ENCODE measurements at places on chromosomes 3 and 15.

DNA sequence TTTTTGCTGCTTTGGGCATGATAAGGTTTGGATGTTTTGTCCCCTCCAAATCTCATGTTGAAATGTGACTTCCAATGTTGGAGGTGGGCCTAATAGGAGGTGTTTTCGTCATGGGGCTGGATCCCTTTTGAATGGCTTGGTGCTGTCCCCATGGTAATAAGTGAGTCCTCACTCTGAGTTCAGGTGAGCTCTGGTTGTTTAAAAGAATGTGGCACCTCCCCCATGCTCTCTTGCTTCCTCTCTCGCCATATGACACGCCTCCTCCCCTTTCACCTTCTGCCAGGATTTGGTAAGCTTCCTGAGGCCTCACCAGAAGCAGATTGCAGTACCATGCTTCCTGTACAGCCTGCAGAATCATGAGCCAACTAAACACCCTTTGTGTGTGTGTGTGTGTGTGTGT lies 255.5 kb downstream of the EPHB1 start:
- DNase-seq, result no peak

GRCh38 chr15:68874788-68875187 lies 54.1 kb upstream of the ANP32A start:
- DNase-seq, result no peak

- DNase-seq, result peak; percentile 54
Observed at GRCh38 chr3:151198849-151199248, 4.2 kb downstream of the GPR171 start.

DNA sequence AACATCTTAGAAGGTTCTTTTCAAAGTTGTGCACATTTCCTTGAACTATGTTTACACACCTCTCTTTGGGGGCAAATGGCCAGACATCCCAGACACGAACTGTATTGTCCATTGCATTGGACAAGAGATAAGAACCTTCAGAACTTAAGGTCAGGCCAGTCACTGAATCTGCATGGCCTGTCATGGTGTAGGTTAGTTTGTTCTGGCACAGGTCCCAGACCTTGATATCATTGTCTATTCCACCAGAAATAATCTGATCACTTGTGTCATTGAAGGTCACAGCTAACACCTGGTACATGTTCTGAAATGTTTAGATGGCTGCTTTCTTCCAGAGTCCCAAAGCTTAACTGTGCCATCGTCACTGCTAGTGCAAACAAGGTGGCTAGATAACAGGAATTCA lies 55.7 kb downstream of the KCNAB1 start:
- peak; percentile 25 for DNase-seq

- DNase-seq, result no peak
Observed at GRCh38 chr3:160154596-160154995, 70.6 kb upstream of the C3orf80 start.

DNA sequence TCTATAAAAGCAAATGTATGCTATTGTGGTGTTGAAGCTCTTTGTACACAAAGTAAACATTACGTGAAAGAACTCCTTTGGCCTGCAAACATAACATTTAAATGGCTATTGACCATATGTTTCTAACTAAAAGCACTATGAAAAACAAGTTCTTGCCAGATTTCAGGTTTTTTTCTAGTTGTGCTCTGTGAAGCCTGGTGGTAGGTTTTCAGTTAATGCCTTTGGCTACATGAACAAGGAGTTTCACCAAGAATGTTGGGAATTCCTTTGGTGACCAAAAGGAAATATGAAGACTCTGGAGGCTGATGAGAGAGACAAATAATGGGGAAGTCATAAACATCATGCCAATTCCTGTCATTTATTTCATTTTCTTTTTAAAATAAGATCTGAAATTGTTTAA lies 66.0 kb downstream of the RBMS3 start:
- no peak for DNase-seq

- DNase-seq, result peak; percentile 75
Observed at GRCh38 chr15:91652610-91653207, 200.8 kb upstream of the SLCO3A1 start.

GRCh38 chr3:123353850-123354233 lies 95.0 kb downstream of the ADCY5 start:
- DNase-seq, result no peak

DNA sequence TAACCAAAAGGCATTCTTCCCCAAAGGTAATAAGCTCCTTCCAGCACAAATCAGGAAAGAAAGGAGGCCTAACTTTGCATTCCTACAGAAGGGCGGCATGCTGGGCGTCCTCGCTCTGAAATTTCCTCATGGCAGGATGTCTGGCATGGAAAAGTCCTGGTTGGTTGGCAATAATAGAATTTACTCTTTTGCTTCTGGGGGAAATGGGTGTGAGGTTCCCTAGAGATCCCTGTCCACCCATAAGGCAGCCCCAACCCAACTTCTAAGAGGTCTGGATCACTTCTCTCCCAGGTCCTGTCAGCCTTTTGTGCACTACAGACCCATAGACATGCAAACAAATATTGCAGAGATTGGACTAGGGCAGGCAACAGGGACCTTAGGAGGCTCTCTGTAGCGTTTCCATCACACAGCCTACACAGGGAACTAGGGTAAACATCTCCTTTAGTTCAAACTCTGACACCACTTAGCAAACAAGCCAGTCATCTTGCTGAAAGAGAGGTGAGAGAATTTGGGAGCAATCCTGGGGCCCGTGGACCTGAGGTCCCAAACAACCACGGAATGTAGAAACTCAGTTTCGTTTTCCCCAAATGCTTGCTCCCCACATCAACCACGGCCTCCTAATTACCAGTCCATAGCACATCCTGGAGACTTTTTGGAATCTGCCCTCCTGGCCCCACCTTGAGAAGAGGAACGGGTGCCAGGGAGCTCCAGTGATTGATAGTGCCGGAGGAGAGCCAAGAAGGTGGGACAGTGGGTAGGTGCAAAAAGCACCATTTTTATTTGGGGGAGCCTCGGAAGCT lies 2.1 kb downstream of the ZIC4 start:
- DNase-seq, result no peak

DNA sequence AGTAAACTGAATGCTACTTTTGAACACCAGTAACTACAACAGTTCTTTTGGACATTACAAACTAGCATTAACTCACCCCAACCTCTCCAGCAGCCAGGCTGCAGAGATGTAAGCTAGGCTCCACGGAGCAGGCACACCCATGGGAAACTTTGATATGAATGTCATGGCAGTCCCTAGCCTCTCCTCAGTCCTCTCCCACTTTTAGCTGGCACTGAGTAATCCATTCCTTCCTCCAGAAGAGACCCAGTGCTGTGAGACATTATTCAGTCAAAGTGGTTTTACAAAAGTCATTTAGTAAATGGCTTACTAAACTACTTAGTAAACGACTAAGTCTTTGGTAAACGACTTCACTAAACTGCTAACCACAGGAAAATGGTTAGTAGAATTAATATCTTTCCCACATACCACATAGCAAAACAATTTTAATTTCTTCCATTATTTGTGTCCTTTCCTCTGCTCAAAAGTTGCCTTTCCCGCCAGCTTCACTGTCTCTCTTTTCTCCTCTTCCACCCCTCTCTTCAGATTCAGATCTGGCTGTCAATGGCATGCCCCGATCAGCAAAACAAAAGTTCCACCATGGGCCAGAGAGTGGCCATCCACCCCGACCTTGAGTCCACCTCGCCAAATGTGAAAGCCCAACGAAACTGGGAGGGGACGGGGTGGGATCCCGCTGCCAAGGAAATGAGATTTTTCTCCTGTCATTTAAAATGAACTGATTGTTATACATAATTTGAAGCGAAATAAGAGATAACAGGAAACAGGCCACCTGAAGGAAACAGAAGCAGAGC lies 67.5 kb upstream of the TJP1 start:
- no peak for DNase-seq

DNA sequence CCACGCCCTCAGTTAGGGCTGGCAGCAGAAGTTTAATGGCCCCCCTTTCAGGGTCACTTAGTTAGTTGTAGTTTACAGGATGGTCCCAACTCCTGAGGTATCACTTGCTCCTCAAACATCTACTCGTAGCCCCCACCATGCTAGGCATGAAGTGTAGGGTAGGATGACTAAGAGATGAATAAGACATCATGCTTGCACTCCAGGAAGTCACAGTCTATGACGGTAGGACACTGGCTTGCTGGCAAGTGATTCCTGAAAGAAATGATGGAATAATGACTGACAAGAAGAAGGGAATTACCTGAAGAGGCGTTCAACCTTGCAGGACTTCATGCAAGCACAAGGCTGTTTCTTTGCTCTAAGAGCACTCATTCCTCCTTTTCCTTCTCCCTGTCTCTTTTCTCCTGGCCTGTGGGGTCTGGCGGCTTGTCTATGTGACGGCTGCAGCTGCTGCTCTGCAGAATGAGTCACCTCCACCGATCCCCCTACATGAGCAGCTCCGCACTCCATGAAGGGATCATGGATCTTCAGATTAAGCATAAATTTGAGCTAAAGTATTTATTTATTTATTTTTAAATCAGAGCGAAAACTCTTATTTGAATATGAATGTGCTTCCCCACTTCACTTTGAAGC lies 82.9 kb upstream of the BOC start:
- DNase-seq, result no peak

GRCh38 chr3:61924991-61925390 lies 363.6 kb downstream of the PTPRG start:
- no peak for DNase-seq

DNA sequence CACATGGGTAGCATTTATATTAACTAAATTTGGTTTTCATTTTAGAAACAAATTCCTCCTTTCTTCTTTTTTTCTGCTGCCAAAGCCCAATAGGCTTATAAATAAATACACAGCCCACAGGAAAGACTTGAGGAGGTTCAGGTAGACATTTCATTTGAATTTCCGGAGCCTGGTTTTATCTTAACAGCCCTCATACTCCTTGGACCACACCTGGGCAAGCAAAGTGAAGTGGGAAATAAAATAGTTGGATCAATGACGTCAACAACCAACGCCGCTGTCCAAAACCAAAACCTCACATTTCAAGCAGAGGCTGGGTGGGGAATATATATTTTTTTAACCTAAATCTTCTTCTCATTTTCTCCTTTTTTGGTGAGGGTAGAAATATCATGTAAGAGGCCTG lies 53.2 kb downstream of the RFTN1 start:
- no peak for DNase-seq

GRCh38 chr15:82849556-82850512 lies 40.4 kb downstream of the WHAMM start:
- DNase-seq, result peak; percentile 59

GRCh38 chr3:58640700-58641372 lies 25.7 kb downstream of the FAM3D start:
- peak; percentile 69 for DNase-seq

- no peak for DNase-seq
Observed at GRCh38 chr3:177567833-177568232, 370.6 kb upstream of the TBL1XR1 start.

DNA sequence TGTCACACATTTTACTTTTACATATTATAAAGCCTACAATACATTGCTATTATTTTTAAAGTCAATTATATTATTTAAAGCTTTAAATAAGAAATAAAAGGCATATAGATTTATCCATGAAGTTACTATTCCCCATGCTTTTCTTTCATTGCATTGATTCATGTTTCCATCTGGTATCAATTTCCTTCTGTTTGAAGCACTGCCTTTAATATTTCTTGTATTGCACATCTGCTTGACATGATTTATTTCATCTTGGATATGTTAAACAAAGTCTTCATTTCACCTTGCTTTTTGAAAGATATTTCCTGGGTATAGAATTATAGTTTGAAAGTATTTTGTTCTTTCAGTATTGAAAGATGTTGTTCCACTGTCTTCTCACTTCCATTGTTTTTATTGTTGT lies 174.3 kb upstream of the MBNL1 start:
- DNase-seq, result no peak

GRCh38 chr3:7710284-7710683 lies 791.3 kb upstream of the LMCD1 start:
- peak; percentile 59 for DNase-seq

GRCh38 chr3:46850468-46850779 lies 12.8 kb downstream of the MYL3 start:
- no peak for DNase-seq

DNA sequence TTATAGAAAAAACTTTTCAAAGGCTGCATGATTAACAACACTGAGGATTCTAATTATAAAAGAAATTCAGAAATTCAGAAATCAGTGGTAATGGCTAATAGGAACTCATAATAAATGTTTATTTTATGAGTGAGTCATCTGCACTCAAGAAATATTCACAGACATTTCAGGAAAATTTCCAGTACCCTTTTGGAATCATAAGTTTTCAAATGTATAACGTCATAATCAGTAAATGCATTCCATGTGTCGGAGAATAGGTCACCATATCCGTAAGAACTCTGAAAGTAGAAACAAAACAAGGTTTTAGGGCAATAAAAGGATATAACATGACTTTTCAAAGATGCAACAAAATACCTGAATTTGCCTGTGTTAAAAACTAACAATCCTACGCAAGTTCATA lies 24.7 kb downstream of the EOGT start:
- DNase-seq, result no peak

GRCh38 chr15:97490429-97490828 lies 470.1 kb upstream of the ARRDC4 start:
- no peak for DNase-seq

DNA sequence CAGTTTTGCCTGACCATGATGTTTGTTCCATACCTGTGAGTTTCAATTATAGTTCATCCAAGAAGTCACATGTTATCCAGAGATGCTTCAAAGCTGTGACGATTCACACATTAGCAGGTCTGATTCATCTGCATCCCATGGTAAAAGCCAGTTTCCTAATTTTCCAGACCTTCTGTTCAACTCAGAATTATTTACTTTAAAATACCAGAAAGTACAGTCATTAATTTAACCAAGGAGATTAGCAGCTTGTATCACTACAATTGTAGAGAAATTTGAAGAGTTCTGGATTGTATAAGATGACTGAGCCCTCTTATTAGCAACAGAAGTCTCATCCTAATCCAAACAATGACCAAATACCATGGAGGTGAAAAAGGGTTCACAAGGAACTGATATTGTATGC lies 76.1 kb upstream of the THBS1 start:
- DNase-seq, result no peak

DNA sequence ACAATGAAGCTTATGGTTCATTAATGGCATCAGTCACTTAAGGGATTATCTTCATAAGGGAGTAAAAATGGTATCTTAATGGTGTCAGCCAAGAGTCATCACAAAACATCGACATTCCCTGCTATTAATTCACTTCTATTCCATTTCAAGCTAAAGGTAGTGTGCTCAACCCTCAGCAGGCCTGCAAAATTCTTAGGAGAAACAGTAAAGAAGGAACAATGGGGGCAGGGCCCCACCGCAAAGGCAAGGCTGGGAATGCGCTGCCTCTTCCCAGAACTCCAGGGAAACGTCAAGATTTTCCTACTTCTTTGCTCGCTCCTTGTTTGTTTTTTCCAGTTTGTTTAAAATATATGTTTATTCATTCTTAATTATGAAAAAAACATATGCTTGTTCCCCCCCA lies 187.3 kb upstream of the TSC22D2 start:
- no peak for DNase-seq

GRCh38 chr3:38925351-38925750 lies 109.3 kb upstream of the SCN10A start:
- no peak for DNase-seq

GRCh38 chr15:84590406-84590805 lies 10.4 kb upstream of the ZSCAN2 start:
- no peak for DNase-seq

- no peak for DNase-seq
Observed at GRCh38 chr3:135148398-135149020, 353.4 kb downstream of the EPHB1 start.
